ENCODE measurements at places on chromosomes 7 and 10.

- DNase-seq: no peak
Observed at GRCh38 chr10:115674496-115674895, 581.3 kb downstream of the ATRNL1 start.

DNA sequence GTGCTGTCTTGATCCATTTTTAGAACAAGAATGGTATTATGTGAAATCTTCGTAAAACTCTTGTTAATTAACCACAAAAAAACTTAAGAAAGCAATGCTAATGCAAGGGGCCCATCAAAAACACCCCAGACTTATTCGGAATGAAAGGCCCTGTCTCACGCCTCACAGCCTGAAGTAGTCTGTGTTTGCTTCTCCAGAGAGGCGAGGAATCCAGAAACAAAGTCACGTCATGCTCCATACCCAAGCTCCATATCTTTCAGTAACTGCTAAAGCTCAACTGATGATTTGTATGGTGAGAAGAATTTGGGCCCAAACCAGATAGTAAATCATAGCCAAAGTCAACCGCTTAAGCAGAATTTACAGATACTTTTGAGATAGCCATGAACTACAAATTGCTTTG is 155.4 kb downstream of the ATE1 start:
- DNase-seq: no peak

DNA sequence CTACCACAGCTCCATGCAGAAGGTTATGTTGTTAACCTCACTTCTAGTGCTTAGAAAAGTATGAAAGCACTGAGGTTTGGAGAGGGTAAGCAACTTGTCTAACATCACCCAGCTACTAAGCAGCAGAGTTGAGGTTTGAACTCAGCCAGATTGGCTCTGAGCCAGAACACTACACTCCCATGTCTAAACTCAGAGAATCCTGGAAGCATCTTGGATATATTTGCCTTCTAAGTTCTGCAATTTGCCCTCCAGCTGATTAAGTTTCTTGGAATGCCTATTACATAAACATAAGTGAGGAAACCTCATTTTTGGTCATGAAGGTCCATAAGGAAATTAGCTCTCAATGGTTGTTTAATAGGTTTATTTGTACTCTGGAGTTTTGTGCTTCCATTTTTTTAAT is 78.1 kb upstream of the PHYHIPL start:
- no peak for DNase-seq

- DNase-seq: no peak
Observed at GRCh38 chr7:48141521-48141920, 29.7 kb upstream of the ABCA13 start.

DNA sequence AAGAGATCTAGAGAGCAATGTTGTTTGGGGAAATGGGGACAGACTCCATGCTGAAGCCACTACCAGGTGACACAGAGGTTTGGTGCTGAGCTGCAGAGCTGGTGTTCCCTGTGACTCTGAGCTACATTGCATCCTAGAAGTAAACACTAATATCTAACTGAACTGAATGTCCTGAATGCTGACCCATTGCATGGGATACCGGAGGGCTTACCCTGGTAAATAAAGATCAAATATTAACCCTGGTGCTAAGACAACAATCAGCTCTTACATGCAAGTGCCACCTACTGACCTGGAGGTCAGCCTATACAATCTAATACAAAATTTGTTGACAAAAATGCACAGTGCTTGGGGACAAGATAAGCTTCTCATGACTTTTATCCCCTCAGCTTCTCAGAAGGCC is 851.3 kb upstream of the KCND2 start:
- no peak for DNase-seq

DNA sequence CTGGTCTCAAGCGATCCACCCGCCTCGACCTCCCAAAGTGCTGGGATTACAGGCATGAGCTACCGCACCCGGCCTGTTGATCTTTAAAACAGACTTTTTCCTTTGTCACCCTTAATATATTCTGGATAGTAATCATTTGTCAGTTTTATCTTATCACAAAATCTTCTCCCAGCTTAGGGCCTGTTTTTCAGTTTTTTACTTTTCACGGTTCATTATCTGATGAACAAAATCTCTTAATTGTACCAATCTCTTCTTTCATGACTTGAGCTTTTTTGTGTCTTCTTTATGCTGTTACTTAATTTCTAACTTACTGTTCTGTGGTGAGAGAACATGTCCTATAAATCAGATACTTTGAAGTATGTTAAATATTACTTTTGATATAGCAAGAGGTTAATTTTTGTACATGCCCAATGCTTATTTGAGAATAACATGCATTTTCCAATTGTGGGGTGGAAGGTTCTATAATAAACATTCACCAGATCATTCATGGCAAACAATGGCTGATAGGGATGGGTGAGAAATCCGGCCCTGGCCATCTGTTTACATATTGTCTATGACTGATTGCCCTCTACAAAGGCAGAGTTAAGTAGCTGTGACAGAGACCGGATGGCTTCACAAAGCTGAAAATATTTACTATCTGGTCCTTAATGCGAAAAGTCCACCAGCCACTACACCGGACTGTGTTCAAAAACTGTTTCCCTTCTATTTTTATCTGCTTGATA is 5.3 kb downstream of the PAPOLB start:
- no peak for DNase-seq

GRCh38 chr10:62384447-62385081 is 10.4 kb downstream of the ZNF365 start:
- DNase-seq: no peak

DNA sequence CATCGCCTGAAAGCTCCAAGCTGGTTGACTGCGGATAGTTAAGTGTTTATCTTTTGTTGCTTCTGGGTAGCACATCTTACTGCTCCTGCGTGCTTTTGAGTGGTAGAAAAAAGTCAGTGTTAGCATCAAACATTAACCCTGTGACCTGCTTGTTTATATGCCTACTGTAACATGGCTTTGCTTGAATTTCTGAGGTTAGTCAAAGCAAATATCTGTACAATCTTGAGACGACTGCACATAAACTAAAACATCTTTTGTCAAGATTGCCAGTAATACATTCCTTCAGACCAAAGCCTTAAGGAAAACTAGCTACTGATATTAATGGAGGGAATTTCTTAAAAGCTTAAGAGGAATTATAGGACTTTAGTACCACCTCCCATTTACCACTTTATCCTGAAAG is 163.7 kb downstream of the BAMBI start:
- no peak for DNase-seq

GRCh38 chr10:30006410-30006809 is 53.0 kb downstream of the JCAD start:
- DNase-seq: no peak

DNA sequence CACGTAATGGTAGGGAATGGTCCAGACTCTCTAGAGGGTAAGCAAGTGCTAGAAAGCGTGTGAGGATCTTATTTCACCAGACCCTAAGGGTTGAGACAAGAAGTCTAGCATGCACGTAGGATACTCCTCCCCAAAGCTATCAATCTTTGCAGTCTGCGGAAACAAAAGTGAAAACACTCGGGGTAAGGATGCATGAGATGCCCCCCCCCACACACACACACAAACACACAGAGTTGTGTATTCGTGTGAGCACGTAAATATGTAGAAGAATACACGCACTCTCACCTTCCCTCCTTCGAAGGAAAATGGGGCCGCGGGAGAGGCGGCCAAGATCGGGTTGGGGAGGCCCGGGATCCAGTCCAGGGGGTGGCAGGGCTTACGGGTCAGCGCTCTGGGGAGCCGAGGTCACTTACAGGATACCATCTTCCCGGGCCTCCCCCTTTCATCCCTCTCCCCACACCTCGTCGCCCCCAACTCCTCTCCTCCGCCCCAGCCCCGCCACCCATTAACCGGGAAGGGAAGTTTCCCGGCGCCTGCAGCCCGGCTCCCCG is 455 bp downstream of the CUL2 start:
- peak; percentile 2 for DNase-seq

DNA sequence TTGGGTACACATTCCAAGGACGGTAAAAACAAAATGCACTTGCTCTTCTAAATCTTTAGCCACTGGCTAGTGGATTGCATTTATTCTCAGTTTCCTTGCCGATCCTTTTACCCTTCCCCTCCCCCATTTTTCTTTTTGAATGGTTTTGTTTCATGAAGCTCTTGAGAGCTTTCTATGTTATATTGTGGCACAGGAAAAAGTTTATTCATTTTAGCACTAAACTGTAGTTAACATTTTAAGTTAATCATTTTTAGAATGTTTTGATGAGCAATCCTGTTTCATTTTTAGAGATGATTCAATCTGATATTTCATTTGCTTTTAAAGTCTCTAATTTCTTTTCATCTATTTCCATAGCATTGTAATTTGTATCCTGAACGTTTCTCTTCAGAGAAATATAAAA is 24.0 kb downstream of the ZEB1 start:
- no peak for DNase-seq

- DNase-seq: no peak
Observed at GRCh38 chr10:115094416-115095140, 1.4 kb downstream of the ATRNL1 start.

- no peak for DNase-seq
Observed at GRCh38 chr10:133022776-133023100, 65.0 kb upstream of the ADGRA1 start.

GRCh38 chr10:3067118-3067858 is at the start of gene PFKP:
Gene PFKP, plus strand, starts transcription at chr10:3067548. Its CDS starts 48 bp downstream, at chr10:3067596.
- DNase-seq: no peak

DNA sequence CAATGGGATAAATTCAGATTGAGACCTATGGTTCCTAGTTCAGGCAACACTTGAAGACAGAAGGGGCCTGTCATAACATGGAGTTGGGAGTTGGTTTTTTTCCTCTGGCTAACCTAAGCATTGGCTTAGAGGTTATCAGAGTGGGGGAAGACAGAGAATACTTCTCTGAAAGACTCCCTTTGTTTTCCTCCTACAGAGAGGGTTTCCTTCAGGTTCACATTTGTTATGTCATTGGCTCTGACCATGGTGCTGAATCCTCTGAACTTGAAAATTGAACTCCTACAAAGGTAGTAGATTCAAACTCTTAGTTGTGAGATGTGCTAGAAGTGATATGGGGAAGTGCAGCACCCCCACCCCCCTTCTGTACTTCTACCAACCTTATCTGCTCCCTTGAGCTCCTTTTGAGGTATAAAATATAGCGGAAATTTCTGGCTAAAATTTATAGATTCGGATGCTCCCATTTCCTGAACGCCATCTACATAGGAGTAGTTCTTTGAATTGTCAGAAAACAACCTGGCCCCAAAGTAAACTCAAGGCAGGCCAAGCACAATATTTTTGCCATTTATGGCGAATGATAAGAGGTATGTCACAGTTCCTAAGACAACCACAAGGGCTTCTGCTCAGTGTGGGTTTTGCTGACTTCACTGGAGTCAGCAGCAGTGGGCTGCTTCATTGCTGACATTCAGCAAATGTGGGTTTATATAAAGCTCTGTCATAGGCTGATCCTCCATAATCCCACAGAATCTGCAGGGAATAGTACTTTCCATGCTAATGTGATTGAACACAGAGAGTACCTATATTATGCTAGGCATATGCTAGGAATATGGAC is 131.6 kb upstream of the KLF14 start:
- peak; percentile 41 for DNase-seq

- peak; percentile 92 for DNase-seq
Observed at GRCh38 chr7:44727158-44727936, 21.3 kb upstream of the ZMIZ2 start.

DNA sequence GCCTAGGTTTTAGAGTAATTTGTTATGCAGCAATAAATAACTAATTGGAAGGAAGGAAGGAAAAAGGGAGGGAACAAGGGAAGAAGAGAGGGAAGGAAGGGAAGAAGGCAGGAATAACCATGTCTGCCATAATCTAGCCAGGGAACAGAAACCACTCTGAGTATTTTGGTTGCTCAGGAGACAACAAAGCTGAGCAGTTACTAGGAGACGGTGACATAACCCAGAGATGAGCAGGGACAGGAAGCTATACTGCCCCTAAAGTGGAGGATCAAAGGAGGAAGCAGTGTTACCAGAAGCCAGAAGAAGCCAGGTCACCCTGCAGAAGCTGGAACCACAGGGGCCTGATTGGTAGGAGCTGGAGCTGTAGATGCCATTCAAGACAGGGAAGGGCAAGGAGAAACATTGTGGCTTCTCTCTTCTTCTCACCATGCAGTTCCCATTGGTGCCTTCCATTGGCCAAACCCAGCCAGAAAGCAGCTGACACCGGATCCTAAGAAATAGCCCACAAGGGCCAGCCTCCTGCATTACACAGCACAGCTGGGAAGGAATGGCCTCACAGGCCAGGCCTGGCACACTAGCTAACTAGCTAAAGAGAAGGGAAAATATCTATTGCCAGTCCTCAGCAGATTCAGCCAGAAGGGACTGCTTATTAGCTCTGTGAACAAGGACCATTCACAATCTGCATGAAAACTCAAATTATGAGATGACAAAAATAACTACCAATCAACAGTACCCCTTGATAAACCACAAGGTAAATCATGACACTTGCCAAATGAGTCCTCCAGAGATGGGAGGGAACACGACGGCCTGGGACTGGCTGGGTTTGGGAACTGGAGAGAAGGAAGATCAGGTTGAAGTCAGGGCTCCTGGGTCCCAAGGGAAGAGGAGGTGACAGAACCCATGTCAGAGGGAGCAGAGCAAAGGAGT is 184.5 kb upstream of the NFE2L3 start:
- no peak for DNase-seq

DNA sequence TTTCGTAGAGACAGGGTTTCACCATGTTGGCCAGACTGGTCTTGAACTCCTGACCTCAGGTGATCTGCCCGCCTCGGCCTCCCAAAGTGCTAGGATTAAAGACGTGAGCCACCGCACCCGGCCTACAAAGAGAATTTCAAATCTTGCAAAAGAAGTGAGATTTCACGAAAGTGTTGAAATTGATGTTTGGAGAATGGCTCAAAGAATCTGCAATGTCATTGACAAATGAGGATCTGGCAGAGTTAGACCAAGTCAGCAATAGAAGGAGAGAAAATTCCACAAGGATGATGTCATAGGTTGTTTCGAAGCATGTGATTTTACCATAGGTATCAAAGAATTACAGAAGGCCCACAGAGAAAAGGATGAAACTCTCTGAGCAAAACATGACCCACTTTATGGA is 71.7 kb downstream of the LYZL2 start:
- peak; percentile 58 for DNase-seq

- DNase-seq: no peak
Observed at GRCh38 chr7:17682586-17682985, 257.7 kb downstream of the SNX13 start.

DNA sequence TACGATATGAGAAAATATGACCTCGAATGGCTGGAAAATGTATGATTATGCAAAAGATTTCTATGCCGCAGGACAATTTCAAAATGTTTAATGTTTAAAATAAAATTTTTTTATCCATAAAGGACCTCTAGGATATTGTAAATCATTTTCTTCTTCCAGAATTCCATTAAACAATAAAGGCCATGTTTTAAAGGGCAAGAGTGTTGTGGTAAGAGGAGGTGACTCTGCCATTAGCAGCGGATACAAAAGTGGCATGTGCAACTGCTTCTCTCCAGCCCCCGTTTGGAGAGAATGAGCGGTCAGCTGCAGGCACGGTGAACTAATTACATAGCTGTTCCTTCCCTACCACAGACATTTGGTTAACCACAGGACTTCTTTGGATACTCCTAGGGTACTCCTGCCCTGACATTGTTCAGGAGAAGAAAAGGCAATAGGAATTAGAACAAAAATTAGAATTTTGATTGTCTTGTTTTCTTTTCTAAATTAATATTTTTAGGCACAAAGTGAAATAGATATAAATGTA is 63.8 kb downstream of the HBP1 start:
- no peak for DNase-seq

Measured in NCI-H226 (cell line).